Fibroblast of lung (primary cell): ENCODE measurements at places on chromosomes 6 and 20. TPM values are rescaled to one million over a fixed set of nuclear protein-coding genes. Genes with fewer than 3 reads are reported as not detected.

C20orf204 gene
- total RNA-seq: 0.26 and 0.66 TPM in 2 replicates

ERMARD gene
- 21.3 and 32.5 TPM in 2 replicates for total RNA-seq

MCHR2 gene
- not detected in 2 replicates for total RNA-seq

DPPA5 gene
- total RNA-seq: not detected in 2 replicates

GRCh38 chr6:109117346-109118035 is 22.2 kb downstream of the CEP57L1 start:
- no peak overlapping the region for H3K4me3 ChIP-seq
- no peak for DNase-seq
- H3K36me3 ChIP-seq: no peaks in the 10 kb centered on the region
- peaks cover 3% of the 10 kb centered on the region for H3K4me1 ChIP-seq

DNA sequence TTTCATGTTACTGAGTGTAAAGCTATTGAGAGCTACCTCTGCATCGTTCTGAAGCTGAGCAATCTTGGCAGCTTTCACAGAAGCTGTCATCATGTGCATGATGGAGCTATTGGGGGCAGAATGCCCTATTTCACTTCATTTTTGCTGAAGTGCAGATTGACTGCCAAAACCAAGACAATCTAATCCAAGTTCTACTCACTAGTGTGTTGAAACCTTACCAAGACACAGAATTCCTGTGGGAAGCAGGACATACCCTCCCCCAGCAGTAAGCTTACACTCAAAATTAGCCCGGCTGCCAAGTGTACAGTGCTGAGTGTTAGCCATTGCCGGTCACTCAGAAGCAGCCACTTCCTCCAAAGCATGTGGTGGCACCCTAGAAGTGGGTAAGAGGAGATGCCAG is 177.3 kb upstream of the TENT5A start:
- no peak overlapping the region for H3K4me3 ChIP-seq
- H3K36me3 ChIP-seq: no peaks in the 10 kb centered on the region
- no peaks in the 10 kb centered on the region for H3K4me1 ChIP-seq
- no peaks in the 10 kb centered on the region for H3K27me3 ChIP-seq

DNA sequence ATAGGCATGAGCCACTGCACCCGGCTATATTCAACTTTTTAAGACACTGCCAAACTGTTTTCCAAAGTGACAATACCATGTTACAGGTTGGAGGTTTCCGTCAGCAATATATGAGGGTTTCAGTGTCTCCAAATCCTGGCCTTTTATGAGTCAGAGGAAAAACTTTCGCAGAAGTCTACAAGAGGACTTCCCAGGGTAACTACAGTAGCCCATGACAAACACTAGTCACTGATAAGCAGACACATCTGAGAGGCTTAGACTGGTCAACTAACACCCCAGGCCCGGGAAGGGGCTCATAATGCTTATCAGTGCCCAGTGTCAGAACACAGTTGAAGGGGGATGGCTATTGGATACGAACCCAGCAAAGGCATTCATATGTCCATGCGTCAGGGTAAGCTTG is 85.4 kb downstream of the SOX4 start:
- no peaks in the 10 kb centered on the region for H3K36me3 ChIP-seq
- H3K27ac ChIP-seq: no peak overlapping the region
- peak; percentile 18 for DNase-seq
- H3K4me1 ChIP-seq: no peaks in the 10 kb centered on the region

GRCh38 chr6:160337301-160337700 is 10.9 kb upstream of the SLC22A3 start:
- no peak for DNase-seq
- H3K36me3 ChIP-seq: no peaks in the 10 kb centered on the region
- no peaks in the 10 kb centered on the region for H3K4me1 ChIP-seq

DNA sequence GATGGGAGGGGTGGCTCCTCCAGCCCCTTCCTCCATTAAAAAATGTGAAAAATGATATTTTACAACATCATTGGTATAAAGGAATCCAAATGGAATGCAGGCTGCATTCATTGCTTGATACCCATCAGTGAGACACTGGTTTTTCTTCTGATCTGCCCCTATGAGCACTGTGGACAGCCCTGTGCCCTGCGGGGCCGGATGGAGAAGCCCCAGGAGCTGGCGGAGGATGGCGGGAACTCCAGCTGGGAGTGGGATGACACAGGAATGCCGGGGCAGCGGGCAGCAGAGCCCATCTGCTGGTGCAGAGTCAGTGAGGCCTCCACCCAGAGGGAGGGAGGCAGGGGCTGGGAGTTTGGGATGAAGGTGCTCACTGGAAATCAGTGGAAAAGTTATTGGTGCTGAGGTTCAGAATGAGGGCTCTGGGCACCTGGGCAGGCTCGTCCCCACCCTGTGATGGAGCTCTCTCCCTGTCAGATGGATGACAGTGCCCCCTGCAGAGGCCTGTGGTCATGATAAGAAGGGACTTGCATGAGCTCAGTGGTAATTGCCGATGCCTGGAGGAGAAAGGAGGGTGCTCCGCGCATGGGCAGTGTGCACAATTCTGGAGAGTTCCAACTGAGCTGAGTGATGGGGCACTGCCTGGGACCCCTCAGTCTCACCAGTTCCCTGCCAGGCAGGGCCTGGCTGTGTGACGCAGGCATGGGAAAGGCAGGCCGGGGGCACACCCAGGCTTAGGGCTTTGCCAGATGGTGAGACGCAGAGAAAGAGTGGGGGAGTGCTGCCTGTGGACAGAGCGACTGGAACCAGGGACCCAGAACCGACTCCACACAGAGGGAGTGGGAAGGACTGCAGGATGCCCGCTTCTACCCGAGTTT is 23.2 kb downstream of the CTCFL start:
- no peak overlapping the region for H3K4me3 ChIP-seq
- H3K27me3 ChIP-seq: no peaks in the 10 kb centered on the region
- no peak overlapping the region for H3K27ac ChIP-seq
- no peaks in the 10 kb centered on the region for H3K4me1 ChIP-seq
- no peak for DNase-seq

DNA sequence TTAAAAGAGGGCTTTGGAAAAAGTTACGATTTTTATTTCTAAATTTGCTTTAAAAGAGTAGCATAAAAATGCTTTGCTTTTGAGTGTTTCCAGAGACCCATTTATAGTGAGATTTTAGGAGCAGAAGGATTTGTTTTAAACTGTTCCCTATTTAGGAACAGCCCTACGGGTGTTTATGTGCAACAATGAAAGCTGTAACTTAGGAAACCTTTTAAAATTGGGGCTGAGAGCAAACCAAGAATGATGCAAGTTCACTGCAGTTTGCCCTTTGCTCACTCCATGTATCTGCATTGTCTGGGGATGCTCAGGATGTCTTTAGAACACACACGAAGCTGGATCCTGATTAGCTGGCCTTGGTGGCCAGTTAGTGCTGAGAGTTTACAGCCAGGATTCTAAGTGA is 40.9 kb downstream of the GHRH start:
- peaks cover 2% of the 10 kb centered on the region for H3K4me1 ChIP-seq
- no peak overlapping the region for H3K27ac ChIP-seq
- no peak overlapping the region for H3K4me3 ChIP-seq
- H3K36me3 ChIP-seq: peaks cover 15% of the 10 kb centered on the region
- DNase-seq: no peak
- H3K27me3 ChIP-seq: no peaks in the 10 kb centered on the region

DNA sequence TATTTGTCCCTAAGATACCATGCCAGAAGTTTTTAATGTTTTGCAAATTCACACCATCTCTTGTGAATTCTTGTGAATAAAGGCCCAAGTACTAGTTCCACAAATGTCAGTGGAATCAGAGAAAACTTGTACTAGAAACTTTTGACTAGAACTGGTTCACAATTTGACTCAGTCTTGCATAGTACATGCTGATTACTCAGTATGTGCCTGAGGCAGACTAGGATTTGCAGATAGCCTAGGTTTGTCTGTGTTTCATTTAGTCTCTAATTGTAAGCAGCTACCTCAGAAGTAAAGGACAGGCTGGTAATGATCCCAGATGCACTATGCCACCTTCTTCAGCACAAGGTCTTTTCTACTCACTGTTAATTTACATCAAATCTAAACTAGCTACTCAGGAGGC is 34.2 kb upstream of the GSTA4 start:
- no peak for DNase-seq
- H3K27ac ChIP-seq: no peak overlapping the region
- peaks cover 9% of the 10 kb centered on the region for H3K4me1 ChIP-seq
- H3K27me3 ChIP-seq: no peaks in the 10 kb centered on the region
- H3K36me3 ChIP-seq: peaks cover 9% of the 10 kb centered on the region
- H3K4me3 ChIP-seq: no peak overlapping the region

DNA sequence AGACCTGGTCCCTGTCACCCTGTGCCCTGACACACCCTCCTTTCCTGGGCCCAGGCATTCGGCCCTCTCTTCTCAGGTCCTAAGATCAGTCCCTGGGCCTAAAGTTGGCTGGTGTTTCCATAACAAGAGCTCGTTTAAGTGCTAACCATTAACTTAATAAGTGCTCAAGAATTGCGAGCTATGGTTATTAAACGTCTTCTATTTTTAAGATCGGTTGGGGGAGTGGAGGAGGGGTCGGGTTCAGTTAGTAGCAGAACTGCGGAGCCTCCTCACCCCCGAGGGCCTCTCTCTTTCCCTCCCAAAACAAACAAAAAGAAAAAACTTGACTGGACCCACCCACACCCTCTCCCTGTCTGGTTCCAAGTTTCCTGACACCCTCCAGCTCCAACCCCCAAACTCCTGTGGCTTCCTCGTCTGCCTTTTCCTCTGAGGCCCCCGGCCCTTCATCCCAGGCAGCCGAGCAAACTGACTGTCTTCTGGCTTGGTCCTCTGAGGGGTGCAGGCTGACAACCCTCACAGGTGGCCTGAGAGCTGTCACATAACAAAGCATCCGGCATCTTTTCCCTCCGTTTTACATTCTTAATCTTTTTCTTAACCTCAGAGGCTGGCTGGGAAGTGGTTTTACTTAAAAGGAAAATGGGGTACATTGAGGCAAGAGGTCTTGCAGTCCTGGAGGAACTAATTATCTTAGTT is 2.0 kb downstream of the STK35 start:
- H3K4me3 ChIP-seq: peak overlapping the region; percentile 90
- no peaks in the 10 kb centered on the region for H3K36me3 ChIP-seq
- H3K27ac ChIP-seq: peak overlapping the region; percentile 99
- peak; percentile 10 for DNase-seq
- peaks cover 2% of the 10 kb centered on the region for H3K4me1 ChIP-seq

GRCh38 chr20:18705490-18705889 is 108.1 kb upstream of the SCP2D1 start:
- DNase-seq: peak; percentile 93
- peaks cover 11% of the 10 kb centered on the region for H3K4me1 ChIP-seq
- peak overlapping the region; percentile 72 for H3K27ac ChIP-seq
- H3K4me3 ChIP-seq: no peak overlapping the region
- no peaks in the 10 kb centered on the region for H3K36me3 ChIP-seq

GRCh38 chr20:52675375-52675774 is 296.8 kb upstream of the TSHZ2 start:
- no peak overlapping the region for H3K4me3 ChIP-seq
- no peak for DNase-seq
- no peak overlapping the region for H3K27ac ChIP-seq
- no peaks in the 10 kb centered on the region for H3K4me1 ChIP-seq

DNA sequence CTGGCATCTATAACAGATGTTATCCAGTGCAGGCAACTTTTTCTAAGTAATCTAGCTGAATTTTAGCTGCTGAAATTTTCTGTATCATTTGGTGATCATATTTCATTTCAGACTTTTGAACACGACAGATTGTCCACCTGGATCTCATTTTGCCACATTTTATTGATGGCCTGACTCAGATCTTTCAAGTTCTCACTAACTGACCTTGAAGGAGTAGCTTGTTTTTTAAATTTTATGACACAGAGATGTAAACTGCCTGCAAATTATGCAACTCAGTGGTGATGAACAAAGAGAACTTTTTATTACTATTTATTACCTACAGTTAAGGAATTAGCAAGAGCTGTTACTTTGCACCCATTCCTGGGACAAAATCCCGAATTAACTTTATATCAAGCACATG is 366.4 kb downstream of the PAX1 start:
- H3K27me3 ChIP-seq: no peaks in the 10 kb centered on the region
- no peak overlapping the region for H3K27ac ChIP-seq
- no peaks in the 10 kb centered on the region for H3K36me3 ChIP-seq
- no peaks in the 10 kb centered on the region for H3K4me1 ChIP-seq
- H3K4me3 ChIP-seq: no peak overlapping the region

GRCh38 chr20:63382551-63383300 is 21.6 kb upstream of the CHRNA4 start:
- H3K27me3 ChIP-seq: no peaks in the 10 kb centered on the region
- H3K27ac ChIP-seq: no peak overlapping the region
- H3K36me3 ChIP-seq: no peaks in the 10 kb centered on the region
- no peak for DNase-seq

GRCh38 chr6:16060039-16060438 is 68.8 kb upstream of the MYLIP start:
- no peaks in the 10 kb centered on the region for H3K36me3 ChIP-seq
- DNase-seq: no peak
- H3K27ac ChIP-seq: no peak overlapping the region
- H3K27me3 ChIP-seq: no peaks in the 10 kb centered on the region
- H3K4me3 ChIP-seq: no peak overlapping the region

GRCh38 chr6:44115866-44116265 is 11.4 kb downstream of the MRPL14 start:
- H3K27ac ChIP-seq: peak overlapping the region; percentile 66
- H3K4me1 ChIP-seq: peaks cover 18% of the 10 kb centered on the region
- no peaks in the 10 kb centered on the region for H3K27me3 ChIP-seq
- peaks cover 15% of the 10 kb centered on the region for H3K36me3 ChIP-seq

DNA sequence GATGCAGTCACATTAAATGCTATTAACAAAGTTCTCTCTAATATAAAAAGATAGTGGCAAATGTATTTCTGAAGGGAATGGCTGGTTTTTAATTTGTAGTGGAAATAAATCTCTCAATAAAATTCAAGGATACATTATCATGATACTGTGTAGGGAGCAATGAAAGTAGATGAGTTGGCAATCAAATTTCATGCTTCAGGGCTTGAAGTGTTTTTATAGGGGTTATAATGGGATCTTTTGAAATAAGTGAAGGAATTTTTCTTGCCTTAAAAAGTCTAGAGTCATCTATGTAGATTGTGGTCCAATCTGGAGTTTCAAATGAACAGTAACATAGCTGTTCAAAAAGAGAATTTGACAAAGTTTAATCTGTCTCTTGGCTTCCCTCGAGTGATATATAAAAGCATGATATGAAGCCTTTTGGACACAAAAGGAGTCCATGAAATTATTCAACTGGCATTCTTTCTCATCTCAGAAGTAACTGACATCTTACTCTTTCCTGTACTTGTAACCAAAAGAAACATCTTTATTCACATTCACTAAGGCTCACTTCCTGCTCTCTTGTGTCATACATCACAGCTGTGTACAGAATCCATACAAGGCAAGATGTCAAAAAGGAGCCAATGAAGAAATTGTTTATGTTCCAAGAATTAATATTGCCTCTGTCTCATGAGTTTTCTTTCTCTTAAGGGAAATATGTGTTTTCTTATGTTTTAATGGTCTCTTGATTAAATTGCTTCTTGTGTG is 591.0 kb upstream of the GJE1 start:
- peak; percentile 63 for DNase-seq
- H3K27ac ChIP-seq: no peak overlapping the region
- no peaks in the 10 kb centered on the region for H3K4me1 ChIP-seq
- no peak overlapping the region for H3K4me3 ChIP-seq
- no peaks in the 10 kb centered on the region for H3K36me3 ChIP-seq
- H3K27me3 ChIP-seq: no peaks in the 10 kb centered on the region
